ENCODE measurements at places on chromosomes 4 and X.

GRCh38 chr4:37674439-37674838, 11.7 kb downstream of the RELL1 start:
- no peak for DNase-seq

GRCh38 chr4:10035130-10035529, 13.8 kb upstream of the SLC2A9 start:
- DNase-seq, result no peak

GRCh38 chr4:14419516-14419915, 582.8 kb upstream of the CPEB2 start:
- no peak for DNase-seq

- no peak for DNase-seq
These were observed 22.9 kb downstream of the PLRG1 start for GRCh38 chr4:154527308-154527707.

DNA sequence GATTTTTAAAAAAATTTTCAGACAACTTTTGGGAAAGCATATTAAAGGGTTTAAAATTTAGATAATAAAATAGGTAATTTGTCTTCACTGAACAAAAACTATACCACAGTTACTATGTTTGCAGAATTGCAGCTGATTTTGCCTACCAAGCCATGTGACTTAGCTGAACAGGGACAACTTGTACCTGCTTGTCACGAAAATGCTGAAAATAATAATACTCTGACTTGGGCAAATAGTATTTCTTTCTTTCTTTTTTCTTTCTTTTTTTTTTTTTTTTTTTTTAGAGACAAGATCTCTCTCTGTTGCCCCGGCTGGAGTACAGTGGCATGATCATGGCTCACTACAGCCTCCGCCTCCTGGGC, 225.2 kb upstream of the PPP1R2C start:
- DNase-seq, result no peak

GRCh38 chr4:92099861-92100260, 203.9 kb upstream of the GRID2 start:
- DNase-seq, result no peak

GRCh38 chr4:2080429-2081300, 21.5 kb downstream of the NAT8L start:
- DNase-seq, result no peak

DNA sequence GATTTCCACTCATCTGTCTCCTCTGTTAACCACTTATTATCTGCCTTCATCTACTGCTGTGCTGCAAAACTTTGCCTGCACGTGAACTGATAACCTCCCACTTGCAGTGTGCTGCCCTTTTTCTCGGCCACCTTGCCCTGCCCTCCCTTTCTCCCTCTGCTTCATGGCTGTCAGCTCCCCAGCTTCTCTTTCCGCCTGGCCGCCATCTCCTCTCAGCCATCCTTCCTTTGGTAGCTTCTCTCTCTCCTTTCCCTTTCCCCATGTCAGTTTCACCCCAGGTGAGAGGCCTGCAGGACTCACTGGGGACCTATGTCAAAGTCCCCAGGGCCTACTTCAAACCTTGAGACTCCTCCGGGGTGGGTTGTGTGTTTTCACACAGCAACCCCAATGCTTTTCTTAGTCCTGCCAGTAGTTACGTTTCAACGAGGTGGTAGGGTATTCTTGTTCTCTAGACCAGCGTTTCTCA, 6.6 kb downstream of the MSL3 start:
- DNase-seq, result no peak

DNA sequence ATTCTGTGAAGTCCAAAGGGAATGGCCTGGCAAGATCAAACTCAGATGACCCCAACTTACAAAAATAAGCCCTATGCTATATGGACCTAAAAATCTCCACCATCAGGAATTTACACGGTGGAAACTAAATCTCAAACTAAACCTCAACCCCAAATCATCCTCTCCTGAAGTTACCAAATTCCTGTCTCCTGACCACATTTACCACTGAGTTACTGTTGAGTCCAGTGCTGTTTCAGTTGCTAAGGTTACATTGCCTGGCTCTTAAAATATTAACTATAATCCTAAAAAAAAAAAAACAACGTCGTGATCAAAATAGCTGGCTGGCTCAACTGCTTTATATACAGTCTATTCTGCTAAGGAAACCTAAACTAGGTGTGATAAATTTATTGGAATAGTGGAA, 315.2 kb upstream of the SLIT2 start:
- DNase-seq, result no peak

DNA sequence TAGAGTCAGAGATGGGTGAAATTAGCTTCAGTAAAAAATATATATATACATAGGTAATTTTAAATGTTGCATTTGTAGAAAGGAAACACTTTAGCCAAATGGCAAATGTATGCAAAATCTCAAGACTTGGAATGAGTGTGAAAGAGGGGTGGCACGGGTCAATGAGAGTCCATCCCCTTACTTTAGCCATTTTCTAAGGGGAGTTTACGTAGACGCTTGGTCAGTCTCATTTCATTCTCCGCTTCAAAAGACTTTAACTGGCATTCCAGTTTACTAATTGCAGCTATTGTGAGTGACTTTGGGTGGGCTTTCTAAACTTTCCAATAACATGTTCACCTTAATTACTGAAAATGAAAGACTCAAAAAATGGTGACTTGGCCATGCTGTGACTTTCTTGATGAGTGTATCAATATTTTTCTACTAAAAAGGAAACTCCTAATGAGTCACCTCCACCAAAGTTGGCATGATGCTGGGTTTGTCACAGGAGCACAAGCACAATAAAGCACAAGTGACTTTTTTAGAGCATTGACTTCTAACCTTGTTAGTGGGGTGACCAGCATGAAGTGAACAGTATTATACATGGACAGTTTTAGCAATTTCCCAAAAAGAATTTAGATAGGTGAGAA, 356.0 kb upstream of the RASGEF1B start:
- DNase-seq, result no peak

GRCh38 chrX:153969904-153970356, 1.7 kb downstream of the HCFC1 start:
- no peak for DNase-seq

DNA sequence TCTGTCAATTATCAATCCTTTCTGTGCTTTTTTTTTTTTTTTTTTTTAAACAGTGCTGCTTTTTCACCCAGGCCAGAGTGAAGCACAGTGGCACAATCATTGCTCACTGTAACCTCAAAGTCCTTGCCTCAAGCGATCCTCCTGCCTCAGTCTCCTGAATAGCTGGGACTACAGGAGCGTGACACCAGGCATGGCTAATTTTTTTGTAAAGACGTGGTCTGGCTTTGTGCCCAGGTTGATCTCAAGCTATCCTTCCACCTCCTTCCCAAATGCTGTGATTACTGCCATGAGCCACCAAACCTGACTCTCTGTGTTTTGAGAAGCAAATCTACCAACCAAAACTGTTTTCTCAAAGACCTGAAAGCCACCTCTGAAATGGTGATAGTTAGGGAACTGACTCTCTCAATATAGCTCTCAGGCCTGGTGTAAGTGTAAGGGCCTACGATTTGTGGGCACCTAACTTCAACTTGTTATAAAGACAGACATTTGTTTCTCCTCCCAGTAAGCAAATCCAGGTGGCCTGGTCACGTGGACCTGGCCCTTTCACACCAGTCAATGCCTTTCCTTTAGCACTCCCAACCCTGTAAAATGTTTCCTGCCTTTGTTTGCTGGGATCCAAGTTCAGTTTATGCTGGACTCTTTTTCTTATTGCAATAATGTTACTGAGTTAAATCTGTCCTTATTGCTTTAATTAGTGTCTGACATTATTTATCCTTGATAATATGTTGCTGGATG, 2015.9 kb downstream of the PCDH7 start:
- DNase-seq, result no peak

DNA sequence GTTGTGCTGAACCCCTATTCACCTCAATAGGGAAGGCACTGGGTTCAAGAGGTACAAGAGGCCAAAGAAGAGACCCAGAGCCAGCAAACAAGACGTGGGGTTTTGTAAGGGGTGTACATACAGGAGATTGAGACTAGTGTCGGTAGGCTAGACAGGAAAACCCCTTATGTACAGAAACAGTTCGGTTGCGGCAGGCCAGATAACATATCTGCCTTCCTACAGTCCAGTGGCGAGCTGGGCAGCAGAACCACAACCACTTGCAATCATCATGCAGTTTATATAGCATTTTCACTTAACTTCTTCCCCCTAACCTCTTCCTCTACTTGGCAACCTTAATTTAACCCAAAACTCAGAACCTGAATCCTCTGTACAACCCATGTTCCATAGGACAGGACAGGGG, 422.2 kb downstream of the PDHA2 start:
- DNase-seq, result no peak

GRCh38 chrX:118773782-118774181, 46.4 kb downstream of the IL13RA1 start:
- DNase-seq, result peak; percentile 89
